Brain (organoid and tissue), 16 donors: ENCODE measurements at places on chromosomes 1 and 21.

DNA sequence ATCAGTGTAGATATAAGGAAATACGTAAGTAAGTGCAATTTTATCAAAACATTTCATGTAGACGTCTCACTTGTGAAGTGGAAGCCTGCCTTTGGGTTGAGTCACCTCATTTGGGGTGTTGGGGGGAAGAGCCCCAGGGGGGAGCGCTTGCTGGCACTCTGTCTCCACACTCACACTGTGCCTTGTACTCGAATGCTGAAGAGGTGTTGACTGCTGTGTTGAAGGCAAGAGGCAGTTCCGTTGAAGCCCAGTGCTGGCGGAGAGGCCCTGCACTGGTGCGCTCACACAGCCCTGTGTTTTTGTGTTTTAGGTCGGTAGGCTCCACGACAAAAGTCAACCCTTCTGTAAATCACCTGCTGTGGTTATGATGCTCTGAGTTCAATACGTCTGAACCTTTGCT lies 131.9 kb upstream of the COL6A1 start:
- no peak for DNase-seq

DNA sequence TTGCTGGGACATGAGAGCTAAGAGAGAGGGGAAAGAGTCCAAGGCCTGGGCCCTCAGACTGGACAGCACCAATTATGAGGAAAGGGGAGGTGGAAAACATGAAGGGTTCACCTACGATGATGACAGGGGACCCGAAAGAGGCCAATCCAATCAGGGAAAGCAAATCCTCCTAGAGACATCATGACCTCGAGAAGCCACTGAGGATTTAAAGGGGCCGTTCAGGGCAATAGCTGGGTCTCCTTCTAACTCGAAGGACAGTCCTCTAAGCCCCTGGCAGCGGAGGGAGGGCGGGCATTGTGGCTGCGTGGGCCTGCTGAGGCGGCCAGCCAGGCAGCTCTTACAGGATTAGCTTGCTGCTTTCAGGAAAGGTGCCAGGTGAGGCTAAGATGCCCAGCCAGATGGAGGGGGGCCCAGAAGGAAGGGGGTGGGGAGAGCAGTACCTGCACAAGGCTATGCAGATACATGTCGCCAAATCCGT lies 7.4 kb downstream of the MEF2D start:
- peak; percentile 24 for DNase-seq

DNA sequence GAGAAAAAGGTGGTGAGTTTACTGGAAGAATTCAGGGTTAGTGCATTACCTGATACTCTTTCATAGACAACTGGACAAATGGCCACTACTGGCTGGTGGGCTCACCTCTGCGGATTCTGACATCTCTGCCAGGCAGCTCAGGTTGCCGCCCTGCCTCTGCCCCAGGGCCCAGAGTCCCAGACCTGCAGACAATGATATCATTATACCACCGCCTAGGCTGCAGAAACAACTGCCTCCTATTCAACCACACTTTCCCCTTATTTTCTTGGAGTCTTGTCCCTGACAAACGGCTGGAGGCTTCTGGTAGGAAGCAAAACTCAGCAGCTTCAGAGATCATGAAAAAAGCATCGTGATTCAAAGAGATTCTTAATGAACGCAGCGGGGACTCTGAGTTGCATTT lies 37.0 kb downstream of the IRF2BP2 start:
- DNase-seq = no peak

- DNase-seq = no peak
Observed at GRCh38 chr1:64892576-64893573, 73.5 kb downstream of the JAK1 start.

GRCh38 chr1:12524266-12524665 lies 93.7 kb downstream of the DHRS3 start:
- no peak for DNase-seq

GRCh38 chr1:4530166-4530785 lies 124.1 kb upstream of the AJAP1 start:
- no peak for DNase-seq

- DNase-seq = no peak
Observed at GRCh38 chr1:108668777-108669176, 7.9 kb upstream of the HENMT1 start.

DNA sequence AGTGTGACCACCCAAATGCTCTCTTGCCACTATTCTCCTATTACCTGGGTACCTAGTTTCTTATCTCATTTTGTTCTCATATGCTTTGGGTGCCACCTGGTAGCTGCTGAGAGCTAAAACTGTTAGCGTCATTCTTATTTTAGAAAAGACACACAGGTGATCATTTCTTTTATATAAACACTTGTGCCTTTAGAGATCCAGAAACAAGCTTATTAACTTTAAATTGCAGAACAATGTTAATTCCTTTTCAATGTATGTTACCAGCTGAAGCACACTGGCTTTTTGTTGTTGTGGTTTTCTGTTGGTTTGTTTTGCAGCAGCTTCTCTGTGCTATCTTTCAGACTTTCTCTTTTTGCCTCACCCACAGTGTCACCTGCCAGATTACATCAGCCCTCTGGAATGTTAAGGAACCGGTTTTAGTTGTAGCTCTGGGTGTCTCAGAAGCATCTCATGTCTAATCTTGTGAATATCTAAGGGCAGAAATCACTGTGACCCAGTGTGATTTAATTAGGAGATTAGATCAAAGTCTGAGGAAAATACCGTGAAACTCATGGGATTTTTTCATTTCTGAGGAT lies 43.4 kb upstream of the SLC19A2 start:
- DNase-seq = no peak

DNA sequence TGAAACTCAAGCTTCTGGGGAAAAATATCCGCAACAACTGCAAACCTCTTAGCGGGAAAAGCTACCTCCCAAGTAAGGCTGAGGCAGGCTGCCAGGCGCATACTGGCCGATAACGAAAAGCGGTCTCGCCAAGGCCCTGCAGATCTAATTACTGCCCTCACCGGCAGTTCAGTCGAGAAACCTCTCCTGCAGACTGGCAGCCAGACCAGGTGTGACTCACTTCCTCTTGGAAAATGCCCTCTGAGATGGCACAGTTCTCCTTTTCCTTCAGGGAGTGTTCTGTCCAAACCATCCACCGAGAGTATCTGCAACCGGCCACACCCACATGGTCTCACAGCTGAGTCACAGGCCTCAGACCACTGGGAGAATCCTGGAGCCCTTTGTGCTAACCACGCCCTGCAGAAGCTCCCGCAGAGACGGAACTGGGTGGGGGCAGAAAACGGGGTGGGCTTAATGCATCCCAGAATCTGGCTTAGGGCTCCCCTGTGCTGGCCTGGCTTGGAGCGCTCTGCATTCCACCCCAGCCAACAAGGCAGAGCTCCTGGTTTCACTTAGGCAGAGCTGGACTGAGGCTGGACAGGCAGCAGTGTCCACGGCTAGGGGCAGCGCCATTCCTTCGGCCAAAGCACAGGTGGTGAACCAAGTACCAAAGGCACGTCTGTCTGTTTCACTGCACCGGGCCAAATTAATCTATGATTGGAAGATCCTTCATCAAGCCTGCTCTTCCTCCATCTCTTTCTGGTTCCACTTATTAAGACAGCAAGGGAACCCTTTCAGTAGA lies 1.2 kb downstream of the S100A10 start:
- DNase-seq = no peak

- DNase-seq = no peak
Observed at GRCh38 chr1:46117810-46118494, 14.5 kb downstream of the PIK3R3 start.

DNA sequence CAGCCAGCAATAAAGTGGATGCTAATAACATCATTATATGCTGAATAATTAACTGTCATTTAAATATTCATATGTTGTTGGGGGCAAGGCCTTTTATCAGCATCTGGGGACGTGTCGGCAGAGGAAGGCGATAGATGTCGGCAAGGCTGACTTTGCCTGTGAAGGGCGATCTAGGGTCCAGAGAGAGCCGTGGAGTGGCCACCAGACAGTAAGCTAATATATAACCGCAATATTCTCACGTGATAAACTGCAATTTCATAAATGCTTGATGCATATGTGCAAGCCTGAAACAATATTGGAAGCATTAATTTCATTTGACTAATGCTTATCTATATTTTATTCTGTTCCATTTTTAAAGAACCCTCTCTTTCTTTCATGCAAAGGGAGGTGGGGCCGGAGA lies 141.0 kb upstream of the POU3F1 start:
- no peak for DNase-seq

DNA sequence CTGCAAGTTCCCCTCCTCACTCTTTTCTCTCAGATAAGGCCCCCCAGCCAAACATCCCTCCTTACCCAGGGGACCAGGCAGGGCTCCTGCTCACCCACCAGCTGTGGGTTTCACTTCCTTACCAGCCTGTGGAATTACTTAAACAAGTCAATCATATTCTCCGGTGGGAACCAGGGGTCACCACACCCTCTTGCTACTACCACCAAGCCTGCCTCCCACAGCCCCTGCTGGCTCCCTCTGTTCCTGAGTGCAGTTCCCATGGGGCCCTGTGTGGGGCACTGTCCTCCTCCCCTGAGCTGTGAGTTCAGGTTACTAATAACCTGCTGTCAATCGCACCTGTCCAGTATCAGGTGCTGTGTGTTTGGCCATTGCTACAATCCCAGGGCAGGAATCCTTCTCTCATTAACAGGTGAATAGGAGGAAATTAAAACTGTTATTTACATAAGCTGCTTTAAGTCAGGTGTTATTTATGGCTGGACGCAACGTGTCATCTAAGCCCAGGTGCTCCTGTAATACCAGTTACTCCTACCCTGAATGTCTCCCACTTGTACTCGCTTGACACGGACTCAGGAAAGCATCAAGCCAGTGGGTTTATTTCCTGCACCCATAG lies 53.1 kb upstream of the LBR start:
- no peak for DNase-seq

GRCh38 chr1:205883792-205884191 lies 33.9 kb upstream of the PM20D1 start:
- no peak for DNase-seq

DNA sequence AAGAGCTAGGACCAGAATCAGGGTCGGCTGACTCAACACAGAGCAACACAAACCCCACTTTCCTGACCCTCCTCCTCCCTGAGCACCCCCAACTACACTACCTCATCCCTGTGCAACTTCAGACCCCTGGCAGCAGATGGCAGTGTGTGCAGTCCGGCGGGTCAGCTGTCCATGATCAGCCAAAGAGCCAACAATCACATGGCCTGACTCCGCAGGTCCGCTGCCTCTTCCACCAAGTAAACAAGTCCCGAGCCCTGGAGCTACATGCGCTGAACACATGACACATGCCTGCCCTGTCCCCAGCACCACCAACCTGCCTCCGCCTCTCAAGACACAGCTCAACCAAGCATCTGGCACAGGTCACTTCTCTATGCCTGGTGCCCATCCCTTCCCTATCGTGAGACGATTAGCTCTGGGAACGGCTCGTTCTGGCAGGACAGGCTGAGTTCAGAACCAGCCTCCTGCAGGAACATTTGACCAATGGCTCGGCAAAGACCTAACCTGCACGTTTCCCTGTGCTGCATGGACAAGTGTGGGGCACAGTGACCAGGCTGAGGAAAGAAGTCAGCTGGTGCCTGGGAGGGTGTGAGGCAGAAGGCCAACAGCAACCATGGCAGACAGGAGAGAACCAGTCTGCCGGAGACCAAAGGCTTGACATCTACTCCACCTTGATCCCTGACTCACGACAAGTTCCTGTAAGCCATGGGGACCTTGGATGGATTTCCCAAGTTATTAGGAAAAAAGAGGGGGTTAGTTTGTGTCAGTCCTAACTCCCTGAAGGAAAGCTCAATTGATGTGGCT lies 60.3 kb downstream of the CD46 start:
- DNase-seq = no peak

DNA sequence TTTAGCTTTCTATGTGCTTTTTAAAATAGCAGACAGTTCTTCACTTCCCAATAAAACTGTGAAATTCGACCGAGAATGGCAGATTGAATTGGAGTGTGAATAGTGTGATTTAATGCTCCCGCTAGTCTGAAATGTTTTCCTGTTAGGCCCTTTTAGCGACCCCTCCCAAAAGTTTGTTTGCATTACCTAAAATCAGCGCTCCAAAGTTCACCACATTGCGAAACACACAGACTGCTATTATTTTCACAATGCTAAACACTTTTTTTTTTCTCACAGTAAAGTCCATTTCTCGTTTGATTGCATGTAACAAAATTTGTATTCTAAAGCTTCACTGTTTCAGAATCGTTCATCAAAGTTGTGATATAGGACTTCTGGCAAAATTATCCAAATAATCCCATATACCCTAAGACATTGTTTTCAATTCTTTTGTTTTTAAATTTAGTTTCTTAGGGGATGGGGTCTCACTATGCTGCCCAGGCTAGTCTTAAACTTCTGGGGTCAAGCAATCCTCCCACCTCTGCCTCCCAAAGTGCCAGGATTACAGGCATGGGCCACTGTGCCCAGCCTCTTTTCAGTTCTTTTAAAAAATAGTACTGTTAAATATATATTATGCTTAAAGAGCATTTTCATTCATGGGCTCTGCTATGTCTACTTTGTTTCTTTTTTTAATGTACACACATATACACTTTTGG lies 76.5 kb upstream of the USH2A start:
- no peak for DNase-seq

DNA sequence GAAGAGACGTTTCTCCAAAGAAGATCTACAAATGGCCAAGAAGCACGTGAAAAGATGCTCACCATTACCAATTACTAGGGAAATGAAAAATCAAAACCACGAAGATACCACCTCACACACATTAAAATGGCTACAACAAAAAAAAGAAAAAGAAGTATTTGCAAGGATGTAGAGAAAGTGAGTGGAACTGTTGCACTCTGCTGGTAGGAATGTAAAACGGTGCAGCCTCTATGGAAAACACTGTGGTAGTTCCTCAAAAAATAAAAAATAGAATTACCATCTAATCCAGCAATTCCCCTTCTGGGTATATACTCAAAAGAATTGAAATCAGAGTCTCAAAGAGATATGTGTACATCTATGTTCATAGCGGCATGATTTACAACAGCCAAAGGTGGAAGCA lies 115.4 kb upstream of the EDN2 start:
- DNase-seq = no peak

- no peak for DNase-seq
Observed at GRCh38 chr1:186299570-186299969, 75.5 kb downstream of the TPR start.

DNA sequence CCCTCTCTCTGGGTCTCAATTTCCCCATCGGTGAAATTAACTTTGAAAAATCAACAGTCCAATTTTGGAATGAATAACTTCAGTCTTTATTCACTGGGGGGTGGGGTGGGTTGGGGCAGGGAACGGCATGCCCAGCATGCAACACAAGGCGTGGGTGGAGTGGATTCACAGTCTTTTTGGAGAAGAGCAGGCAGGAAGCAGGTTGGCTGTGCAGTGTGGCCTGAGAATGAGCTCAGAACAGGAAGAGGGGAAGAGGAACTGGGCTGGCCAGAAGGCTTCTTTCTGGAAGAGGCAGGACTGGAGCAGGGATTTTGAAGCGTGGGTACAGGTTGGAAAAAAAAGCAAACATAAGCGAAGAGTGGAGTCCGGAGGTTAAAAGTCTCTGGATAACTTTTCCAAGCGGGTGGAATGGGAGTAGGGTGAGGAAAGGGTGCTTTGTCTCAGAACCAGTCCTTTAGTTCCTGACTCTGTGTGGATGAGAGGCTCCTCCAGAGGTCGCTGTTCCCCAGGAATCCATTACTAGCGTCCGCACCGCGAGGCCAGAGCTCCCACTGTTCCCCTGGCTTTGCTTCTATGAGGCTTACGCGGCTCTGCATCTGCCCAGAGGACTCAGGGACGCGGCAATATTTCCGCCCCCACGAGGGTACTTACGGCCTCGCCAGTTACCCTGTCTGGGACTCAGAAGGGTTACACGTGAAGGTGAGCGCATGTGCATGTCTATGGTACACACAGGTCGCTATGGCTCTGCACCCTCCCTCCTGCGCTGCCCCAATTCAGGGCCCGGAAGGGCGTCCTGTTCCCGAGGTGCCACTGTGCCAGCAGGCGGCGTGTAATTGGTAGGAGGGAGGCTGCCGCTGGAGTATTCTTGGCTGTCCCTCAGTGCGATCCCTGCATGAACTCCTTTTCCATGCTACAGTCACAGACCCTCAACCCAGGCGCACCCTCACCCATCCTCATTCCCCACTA lies 5.5 kb upstream of the FOXD2 start:
- peak; percentile 74 for DNase-seq
